D721Med (cell line): ENCODE measurements at places on chromosomes 1 and 21.

GRCh38 chr1:228801068-228801467 lies 65.8 kb downstream of the RHOU start:
- DNase-seq: no peak

GRCh38 chr1:33387625-33388024 lies 43.3 kb downstream of the PHC2 start:
- no peak for DNase-seq

DNA sequence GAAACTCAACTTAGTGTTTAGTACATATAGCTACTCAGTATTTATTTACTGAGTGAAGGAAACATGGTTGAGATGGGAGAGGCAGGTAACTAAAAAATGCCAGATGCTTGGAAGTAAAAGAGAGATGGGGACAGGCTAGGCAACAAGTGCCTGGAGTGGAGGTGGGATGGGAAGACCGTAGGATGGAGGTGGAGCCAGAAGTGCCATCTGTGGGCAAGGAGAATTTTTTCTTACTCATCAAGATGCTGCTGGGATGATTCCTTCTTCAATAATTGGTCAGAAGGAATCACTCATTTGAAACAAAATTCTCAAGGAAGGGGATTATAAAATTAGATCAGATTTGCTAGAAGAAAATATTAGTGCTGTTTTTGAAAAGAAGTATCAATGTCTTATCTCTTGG lies 72.9 kb downstream of the IFI44 start:
- no peak for DNase-seq

- no peak for DNase-seq
These were observed 1104.2 kb upstream of the TMPRSS15 start for GRCh38 chr21:19507682-19508260.

DNA sequence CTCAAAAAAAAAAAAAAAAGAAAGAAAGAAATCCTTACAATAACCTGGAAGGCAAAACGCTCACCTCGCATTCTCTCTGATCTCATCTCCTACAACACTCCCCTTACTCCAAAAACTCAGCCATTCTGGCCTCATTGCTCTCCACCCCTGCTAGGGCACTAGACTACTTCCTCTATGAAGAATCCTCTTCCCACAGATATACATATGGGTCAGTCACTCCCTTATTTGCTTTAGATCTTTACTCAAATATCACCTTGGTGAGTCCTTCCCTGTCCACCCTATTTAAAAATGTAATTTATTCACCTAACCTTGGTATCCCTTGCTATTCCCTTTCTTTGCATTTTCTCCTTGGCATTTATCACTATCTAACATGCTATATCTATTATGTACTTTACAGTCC lies 24.6 kb upstream of the KIF1B start:
- DNase-seq: no peak

- no peak for DNase-seq
These were observed 132.1 kb upstream of the PRMT6 start for GRCh38 chr1:106924360-106924759.

DNA sequence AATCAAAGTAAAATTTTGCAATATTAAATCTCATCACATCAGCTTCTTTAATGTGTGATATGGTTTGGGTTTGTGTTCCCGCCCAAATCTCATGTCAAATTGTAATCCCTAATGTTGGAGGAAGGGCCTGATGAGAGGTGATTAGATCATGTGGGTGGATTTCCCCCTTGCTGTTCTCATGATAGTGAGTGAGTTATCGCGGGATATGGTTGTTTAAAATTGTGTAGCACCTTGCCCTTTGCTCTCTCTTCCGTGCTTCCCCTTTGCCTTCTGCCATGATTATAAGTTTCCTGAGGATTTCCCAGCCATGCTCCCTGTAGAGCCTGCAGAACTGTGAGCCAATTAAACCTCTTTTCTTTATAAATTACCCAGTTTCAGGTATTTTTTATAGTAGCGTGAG lies 131.9 kb downstream of the ZNF326 start:
- DNase-seq: no peak

DNA sequence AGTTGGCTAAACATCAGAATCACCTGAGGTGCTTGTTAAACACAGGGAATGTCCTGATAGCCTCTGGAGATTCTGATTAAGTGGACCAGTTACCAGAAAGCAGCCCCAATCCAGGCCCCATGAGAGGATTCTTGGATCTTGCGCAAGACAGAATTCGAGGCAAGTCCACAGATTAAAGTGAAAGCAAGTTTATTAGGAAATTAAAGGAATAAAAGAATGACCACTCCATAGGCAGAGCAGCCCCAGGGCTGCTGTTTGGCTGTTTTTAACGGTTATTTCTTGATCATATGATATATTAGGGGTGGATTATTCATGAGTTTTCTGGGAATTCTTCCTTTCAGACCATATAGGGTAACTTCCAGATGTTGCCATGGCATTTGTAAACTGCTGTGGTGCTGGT lies 176.2 kb downstream of the ROR1 start:
- DNase-seq: no peak

GRCh38 chr1:55352080-55352810 lies 137.1 kb upstream of the USP24 start:
- no peak for DNase-seq

- no peak for DNase-seq
These were observed 385.6 kb upstream of the PKN2 start for GRCh38 chr1:88298506-88298905.

DNA sequence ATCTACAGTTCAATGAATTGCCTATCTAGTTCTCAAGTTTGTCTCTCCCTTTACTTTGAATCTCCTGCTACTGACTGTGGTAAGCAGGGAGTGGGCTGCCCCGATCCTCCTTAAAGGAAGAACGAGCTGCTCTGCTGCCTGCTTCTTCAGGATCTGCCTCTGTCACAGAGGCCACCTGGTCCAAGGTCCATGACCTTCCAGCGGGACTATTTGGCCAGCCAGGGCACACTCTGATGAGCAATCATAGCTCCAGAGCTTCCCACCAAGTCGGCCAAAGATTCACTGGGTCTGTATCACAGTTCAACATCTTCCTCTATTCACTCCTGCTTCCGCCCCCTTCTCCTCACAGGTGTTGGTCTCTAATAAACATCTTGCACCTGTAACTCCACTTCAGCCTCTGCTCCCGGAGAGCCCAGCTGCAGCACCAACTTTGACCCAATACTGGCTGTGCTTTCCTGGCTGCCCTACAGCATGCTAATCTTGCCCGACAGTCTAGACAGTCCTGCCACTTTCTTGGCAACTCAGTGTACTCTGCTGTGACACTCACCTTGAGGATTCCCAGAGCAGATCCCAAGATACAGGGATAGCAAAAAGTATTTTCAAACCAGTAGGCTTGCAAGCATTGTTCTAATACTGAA lies 16.9 kb upstream of the MAP10 start:
- no peak for DNase-seq

DNA sequence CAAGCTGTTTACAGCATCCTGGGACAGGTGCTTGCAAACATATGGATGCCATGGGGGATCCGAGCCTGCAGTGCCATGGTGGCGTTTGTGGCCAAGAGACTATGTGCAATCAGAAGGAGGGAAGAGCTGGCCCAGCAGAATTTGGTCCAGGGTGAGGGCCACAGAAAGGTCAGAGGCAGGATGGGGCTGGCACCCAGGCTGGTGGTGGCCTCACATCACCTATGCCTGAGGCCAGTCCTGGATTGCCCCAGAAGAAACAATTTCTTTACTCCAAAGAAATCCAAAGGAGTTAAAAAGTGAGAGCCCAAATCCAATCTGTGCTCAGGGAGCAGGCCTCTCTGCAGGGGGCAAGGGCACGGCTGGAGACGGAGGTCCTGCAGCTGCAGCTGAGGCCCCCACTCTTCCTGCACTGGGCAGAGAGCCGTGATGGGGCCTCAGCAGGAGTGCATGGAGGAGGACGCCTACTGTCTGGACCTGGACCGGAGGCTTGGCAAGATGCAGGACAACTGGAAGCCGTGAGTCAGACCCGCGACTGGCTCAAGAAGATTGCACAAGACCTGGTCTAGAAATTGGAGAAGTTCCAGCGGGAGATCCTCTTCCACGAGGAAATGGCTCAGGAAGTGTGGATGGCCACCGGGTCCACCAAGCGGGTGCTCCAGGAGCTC lies 163.5 kb downstream of the RYR2 start:
- DNase-seq: no peak

DNA sequence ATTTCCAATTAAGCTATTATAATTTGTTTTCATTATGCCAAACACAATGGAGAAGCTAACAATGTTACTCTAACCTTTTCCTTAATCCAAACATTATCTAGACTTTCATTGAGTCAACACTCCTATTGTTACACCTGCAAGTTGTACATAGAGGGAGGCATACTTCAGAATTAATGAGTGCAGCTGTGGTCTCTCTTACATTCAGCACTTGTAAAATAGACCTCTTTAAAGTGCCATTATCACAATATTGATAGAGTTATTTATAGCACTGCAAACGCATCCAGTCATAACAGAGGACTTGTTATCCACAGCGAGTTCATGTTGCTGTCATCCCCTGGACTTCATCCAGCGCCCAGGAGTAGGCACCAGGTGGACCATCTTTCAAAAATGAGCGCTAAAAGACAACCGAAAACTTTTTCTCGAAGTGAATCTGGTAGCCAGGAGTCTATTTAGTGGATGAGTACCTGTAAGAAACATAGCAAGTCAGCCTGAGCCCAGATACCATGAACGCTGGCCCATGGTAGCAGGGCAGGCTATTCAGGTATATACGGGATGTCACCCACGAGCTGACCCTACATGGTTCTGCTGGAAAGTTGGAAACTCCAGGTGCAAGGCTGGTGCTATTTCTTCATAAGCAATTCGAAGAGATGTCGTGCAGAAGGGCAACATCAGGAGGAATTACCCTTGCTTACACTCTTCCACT lies 70.6 kb upstream of the NFIA start:
- DNase-seq: no peak

- DNase-seq: no peak
These were observed 52.7 kb upstream of the GRHL3 start for GRCh38 chr1:24266398-24266941.

DNA sequence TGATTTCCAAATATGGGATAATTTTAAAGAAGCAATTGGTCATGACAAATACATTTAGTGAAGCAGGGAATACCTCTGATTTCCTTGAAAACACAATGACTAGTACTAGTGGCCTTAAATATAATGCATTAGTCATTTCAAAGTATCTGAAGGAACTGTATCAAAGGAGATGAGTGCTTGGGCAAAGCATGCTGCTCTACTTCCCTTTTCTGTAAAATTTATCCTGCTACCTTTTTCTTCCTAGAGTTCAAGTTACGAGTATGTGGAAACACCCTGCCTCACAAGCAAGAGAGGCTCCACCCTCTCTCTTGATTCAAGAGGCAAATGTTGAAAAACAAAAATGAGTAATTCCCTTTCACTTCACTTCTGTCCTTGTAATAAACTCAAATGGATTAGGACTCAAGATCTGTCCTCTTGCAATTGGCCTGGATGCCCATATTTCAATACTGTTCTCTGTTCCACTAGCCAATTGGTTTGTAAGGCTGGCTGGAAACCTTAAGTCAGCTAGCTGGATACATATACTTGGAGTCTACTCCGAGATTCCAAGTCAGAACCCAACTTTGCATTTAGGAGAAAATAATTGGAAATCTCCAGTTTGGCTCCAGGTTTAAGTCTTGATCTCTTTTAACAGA lies 92.5 kb downstream of the CDC42BPA start:
- no peak for DNase-seq

DNA sequence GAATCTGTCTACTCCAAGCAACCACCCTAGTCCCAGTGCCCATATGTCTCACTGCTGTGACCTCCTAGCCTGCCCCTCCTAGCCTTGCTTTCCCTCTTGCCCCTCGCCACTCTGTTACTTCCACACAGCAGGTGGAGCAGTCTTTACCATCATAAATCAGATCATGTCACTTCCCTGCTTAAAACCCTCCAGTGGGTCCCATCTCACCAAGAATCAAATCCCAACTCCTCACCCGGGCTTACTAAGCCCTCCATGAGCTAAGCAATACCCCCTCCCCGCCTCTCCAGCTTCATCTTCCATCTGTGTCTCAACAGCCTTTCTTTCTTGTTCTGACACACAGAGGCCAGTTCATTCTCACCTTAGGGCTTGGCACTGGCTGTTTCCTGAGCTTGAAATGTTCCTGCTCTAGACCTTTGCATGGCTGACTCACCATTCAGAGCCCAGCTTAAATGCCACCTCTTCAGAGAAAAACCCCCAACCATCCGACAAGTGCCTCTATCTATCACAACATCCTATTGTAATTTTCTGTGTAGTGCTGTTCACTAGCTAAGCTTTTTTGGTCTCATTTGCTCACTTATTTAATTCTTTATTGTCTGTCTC lies 22.3 kb downstream of the KNCN start:
- DNase-seq: no peak

- no peak for DNase-seq
These were observed 138.5 kb downstream of the SLC45A1 start for GRCh38 chr1:8456308-8456912.

DNA sequence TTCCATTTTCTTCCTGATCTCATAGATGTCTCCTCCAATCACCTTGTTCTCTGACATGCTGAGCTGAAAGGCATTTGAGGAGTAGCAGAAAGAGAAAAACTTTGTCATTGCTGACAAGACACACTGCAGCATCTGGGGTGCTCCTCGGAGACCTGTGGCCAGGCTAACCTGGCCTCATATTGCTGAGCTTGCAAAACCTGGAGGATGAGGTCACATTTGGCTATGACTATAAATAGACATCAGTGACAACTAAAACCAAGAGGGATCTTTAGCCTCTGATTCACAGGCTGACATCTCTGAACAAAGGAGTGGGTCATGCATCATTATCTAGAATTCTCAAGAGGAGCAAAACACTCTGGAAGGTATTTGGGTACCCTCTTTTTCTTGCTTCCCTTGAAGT lies 83.7 kb downstream of the PROX1 start:
- no peak for DNase-seq

DNA sequence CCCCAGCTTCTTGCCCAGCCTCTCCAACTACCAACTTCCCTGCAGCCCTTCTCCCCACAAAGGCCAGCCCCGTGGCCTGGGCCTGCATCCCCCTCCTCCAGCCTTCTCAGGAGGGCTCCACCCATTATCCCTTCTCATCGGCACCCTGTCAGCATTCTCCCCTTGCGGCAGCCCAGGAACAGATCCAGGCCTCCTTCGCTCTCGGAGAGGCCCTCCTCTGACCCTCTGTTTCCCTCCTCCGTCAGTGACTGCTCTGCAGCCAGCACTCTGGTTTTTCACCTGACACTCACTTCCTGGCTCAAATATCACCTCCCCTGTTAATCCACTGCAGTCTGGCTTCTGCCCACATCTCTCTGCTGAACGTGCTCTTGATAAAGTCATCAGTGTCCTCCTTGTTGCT lies 17.5 kb downstream of the ADGRB2 start:
- DNase-seq: no peak

DNA sequence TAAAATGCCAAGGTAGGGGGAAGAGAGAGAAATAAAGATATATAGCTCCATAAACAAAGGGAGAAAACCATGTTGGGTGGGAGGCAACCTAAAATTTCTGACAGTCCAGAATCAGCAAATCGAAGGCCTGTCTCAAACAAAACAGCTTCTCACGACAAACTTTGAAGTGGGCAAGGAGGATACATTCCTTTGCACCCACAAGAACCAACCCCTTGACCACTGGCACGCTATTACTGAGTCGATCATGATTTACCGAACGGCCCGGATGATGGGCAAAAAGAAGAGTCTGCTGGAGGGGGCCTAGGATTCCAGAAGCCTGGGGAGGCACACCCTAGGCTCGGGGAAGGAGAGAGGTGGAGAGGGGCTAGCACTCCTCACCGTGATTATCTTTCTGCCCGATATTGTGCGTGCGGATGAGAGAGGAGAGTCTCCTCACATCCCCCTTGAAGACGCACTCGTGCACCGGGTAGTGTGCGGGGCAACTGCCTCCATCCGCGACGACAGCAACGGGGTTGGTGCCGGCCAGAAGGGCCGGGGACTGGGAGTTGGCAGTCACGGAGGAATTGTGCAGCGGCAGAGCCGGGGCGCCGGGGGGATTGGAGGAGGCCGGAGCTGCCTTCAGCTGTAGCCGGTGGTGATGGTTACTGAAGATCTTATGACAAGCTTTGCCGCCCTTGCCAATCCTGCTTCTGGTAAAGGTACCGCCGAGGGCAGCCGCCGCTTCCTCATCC lies 756 bp downstream of the ANKRD13C start:
- DNase-seq: no peak
